CD4-positive, alpha-beta T cell treated with Interleukin-21 for 1 hour (primary cell): ENCODE measurements at places on chromosomes 12 and 14.
A peak's percentile ranks its signal among the peaks of the same experiment; 100 is the strongest.

DNA sequence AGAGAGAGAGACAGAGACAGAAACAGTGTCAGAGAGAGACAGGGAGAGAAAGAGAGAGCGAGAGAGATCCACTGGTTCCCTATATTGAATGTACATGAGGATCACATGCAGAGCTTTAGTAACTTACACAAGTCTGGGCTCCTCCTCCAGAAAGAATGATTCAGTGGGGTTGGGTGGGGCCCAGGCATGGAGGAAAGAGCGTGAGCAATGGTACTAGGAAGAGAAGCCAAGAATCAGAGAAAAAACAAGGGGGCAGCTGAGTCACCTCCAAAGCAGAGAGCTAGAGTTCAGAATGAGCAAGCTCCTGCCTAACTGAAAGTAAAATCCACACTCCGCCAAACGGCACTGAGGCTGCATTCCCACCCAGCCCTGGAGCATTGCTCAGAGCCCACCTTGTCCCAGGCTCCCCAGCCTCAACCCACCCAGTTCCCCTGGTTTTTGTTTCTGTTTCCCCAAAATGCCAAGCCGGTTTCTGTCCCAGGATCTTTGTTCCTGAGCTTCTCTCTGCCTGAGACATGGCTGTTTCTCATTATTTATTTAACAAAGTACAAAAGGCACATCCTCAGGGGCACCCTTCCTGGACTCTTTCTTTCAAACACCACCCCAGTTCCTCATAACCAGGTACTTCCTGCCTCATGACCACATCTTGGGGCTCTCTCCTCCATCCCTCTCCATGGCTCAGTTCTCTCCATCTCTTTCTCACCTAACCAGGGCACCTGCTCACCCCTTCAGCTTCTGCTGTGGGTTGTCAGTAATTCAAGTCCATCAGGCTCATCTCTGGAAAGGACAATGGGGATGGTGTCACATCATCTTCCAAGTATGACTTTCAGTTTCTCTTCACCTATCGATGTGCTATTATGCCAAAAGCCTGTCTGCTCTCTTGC lies 670.3 kb upstream of the TBX3 start:
- DNase-seq, result no peak

DNA sequence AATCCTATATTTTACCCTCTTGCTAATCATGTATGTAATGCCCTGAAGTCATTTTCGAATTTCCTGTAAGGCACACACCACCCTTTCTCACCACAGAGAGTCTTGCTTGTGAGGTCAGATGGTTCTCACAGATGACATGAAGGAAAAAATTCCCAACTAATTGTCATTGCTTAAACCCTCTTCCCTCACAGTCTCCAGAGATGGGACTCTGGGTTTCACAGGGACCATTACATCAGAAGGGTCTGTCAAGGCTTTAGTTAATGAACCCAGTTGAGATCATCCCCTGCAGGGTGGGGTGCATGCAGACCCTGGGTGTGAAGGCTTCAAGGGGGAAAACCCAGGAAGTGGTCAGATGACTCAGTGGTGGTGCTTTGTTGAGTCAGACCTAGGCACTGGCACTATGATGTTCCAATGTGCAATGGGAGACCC lies 229.6 kb downstream of the BCAT1 start:
- DNase-seq, result peak; percentile 34

DNA sequence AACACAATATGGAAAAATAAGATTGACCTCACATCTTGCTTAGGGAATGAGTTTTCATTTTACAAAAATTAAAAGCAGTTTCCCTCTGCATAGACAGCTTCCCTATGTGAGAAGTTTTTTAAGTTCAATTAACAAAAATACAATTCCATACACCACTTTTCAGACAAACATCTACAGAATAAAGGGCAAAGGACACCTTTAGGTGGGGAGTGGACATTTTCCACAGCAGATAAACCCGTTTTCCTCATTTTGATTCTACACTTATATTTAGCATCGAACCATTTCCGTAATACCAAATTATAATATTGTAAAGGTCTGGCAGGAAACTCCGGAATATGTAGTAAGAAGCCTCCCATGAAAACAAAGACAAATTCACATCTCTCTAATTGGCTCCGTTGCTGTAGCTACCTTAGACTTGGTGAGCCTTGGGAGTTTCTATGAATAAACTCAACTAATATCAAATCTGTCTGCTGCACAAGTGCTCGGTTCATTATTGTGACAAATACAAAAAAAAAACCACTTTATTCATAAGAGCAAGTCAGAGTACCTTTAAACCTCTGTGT lies 1.7 kb downstream of the ARMH4 start:
- DNase-seq, result no peak

DNA sequence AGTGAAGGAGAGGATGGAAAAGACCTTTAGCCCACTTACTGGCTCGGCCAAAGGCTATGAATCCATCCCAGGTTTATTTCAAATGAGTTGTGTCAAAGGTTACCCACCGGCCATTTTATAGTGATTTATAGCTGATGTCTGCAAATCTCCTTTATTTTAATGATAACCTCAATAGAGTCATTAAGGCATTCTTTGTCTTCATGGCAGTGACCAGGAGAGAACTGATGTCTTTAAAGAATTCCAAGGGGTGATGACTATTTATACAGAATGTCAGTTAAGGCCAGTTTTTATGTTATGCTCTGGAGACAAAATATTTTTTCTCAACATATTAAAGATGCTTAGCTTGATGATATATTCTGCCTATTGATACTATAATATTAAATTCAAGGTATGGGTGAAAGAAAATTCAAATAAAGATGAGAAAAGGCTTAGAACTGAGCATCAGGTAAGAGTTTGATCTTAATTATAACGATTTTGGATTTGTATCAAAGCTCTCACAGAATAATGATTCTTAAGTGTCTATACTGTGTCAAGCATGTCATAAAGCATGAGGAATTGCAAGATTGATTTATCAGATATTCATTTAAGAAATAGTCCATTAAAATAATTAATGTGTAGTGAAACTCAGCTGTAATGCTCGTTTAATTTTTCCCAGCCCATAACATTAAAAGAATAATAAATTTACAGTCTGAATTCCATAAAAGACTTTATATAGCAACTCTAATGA lies 361.5 kb downstream of the SOX5 start:
- no peak for DNase-seq

DNA sequence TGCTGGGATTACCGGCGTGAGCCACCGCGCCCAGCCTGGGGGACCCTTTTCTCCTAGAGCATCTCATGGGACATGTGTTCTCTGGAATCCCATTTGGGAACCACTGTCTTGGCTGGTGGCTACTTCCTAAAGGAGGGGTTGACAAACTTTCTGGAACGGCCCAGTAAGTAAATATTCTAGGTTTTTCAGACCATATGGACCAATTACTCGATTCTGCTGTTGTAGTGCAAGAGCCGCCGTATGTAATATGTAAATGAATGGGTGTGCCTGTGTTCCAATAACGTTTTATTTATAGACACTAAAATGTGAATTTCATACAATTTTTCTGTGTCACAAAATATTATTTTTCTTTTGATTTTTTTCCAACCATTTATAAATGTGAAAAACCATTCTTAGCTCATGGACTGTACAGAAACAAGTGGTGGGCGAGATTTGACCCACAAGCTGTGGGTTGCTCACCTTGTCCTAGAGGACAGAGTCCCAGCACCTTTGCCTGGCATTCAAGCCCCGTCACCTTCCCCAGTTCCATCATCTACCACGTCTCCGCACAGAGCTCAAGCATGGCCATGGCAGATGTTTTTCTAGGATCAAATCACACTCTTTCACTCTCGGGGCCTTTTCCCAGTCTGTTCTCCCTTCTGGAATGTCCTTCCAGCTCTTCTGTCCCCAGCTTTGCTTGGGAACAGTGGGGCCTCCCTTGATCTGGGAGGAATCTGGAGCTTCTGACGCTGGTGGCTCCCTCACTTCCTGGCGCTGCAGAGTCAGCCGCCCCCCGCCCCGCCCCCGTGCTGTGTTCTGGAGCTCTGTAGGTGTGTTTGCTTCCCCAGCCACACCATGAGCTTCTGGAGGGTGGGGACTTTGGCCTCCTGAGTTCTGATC lies 17.9 kb upstream of the RCOR1 start:
- no peak for DNase-seq

DNA sequence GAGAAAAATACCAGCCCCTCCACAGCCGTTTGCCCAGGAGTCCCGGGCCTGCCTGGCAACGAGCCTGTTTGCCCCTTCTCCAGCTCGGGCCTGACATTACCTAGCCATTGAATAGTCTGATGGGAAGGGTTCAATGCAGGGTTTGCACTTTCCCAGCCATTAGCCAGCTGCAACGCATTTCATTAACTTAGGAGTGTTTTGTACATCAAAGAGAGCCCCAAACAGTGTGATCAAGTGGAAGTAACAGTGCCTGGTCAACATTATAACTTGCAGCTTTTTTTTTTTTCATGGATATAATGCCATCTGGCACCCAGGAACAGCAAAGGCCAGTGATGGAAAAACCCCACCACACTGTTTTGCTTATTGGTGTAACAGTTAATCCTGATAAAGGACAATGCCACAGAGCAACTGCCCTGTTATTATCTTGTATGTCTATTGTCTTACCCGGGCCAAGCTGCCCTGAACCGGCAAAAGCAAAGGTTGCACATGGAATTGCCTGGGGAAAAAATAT lies 38.0 kb downstream of the BTG1 start:
- DNase-seq, result no peak

DNA sequence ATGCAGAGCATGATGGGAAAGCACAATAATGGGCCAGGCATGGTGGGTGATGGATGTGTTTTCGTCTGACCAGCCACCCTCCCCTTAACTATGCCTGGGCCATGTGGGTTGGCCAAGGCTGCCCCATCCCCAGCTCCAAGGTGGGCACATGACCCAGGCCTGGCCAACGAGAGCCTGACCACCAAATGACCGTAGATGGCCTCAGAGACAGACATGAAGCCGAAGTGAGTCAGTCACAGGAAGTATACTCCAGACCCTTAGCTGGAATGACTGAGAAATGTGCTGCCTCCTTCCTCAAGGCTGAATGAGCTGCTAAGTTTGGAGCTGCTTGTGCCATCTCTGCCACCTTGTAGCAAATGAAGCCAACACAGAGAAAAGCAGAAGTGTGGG lies 233.6 kb downstream of the BCL11B start:
- no peak for DNase-seq

- no peak for DNase-seq
Measured at GRCh38 chr12:115504306-115505290, 772.9 kb downstream of the MED13L start.
